ENCODE measurements at places on chromosomes 2 and 18.
A peak's percentile ranks its signal among the peaks of the same experiment; 100 is the strongest.

GRCh38 chr2:71936076-71937030 lies 211.3 kb downstream of the CYP26B1 start:
- DNase-seq, result no peak

DNA sequence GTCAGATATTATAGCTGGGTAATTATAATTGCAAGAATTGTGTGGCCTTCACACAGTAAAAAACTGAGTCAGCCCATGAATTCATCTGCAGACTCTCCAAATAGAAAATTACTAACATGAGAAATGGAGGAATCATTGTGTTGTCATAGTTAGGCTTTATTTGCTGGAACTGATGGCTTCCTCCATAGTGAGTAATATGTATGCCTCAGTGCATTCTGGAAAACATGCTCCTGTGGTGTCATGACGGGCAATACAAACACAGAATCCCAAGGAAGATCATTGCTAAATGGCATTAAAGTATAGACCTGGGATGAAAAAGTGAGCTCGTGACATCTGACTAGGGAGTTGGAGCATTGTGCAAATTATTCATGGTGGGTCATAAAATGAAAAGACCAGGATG lies 23.6 kb upstream of the NMS start:
- no peak for DNase-seq

DNA sequence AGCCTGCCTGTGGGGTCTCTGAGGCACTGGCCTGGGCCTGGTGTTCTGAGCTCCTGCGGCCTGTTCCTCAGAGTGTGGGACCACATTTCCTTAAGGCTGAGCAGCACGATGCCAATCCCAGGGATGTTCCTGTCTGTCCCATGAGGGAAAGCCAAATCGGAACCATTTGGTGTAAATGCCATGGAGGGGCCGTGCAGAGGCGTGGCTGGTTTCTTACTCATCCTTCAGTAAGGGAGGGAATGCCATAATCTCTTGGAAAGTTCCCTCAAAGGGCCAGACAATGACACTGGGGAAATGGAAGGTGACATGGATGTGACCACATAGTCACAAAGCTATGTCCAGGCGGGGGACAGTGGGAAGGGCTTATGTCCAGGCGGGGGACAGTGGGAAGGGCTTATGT lies 14.4 kb upstream of the PTMA start:
- no peak for DNase-seq

GRCh38 chr18:39604836-39605235 lies 2039.2 kb upstream of the CELF4 start:
- DNase-seq, result no peak

GRCh38 chr2:6211236-6211635 lies 519.1 kb downstream of the SOX11 start:
- no peak for DNase-seq

DNA sequence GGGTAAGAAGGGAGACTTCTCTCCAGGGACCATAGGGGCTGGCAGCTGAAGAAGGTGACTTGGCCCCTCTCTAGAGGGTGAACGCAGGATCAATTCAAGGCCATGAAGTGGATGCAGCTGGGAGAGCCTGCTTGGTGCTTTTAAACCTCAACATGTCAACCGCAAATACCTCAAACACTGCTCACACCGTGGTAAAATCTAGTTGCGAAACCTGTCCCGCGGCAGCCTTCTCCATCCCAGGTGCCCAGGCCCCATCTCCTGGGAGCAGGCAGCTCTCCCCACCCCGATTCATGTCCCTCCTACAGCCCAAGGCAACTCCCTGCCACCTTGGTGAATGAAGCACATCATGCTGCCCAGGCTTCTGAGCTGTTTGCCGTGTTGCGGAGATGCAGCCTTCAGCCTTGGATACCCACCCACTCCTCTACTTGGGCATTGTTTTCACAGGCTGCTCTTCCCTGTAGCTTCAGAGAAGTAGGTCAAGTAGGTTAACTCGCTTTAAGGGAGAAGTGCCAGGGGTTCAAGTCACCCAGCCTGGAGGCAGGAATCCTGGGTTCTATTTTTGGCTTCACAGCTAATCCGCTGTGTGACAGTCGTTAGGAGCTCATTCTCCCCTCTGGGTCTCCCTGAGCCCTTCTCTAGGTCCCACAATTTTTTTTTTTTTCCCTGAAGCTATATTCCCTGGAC lies 6.2 kb upstream of the EFR3B start:
- no peak for DNase-seq

DNA sequence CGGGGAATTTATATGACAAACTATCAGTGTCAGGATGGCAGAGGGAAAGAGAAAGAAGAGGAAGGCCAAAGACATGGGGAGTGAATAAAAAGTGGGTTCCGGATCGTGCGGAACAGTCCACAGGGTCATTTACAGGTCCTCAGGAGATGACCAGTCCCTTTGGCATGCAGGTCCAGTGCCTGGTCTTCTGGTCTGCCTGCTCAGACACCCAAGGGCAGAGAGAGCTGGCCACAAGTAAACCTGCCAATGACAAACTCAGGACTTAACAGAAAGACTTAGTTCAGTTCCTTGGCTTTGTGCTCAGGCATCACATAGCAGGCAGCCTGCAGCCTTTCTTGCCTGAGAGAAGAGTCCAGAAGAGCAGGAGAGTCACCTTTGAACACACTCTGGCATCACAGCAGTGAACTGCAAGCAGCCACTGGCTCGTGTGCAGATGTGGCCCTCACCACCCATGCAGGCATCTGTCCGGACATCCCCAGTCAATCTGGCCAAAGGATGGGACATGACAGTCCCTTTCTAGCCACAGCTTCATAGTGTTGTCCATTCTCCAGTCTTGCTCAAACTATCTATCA lies 14.0 kb downstream of the TMEM127 start:
- peak; percentile 85 for DNase-seq

- no peak for DNase-seq
Measured at GRCh38 chr2:7969756-7970515, 711.9 kb upstream of the ID2 start.

DNA sequence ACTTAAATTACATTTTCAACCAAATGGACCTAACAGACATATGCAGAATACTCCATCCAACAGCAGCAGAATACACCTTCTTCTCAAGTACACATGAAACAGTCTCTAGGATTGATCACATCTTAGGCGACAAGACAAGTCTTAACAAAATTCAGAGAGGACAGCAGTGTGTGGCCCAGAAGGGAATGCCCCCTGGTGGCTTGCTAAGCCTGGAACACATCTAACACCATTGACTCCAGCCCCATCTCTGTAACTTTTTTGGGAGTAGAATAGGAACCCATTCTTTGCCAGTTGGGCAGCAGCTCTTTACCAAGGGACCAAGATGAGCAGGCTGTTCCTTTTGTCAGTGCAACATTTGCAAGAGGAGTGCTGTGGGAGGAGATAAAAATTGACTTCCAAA lies 249.9 kb downstream of the PLCL1 start:
- no peak for DNase-seq

GRCh38 chr2:44912660-44913059 lies 28.8 kb upstream of the SIX3 start:
- DNase-seq, result no peak

DNA sequence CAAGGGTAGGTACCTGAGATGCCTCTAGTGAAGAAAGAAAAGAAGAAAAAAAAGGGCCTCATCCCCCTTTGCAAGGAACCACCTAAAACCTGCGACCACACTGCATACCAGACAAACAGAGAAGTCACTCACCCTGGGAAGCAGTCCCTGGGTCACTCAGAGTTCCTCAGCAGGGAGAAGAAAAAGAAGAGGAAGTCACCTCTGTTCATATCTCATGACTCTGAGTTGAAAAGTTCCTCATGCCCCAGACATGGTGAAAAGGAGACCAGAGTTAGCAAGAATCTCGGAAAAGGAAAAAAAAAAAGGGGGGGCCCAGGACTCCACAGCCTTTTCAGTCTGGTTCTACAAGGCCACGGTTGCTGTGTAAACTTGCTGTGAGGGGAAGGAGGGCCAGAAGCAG lies 478.4 kb upstream of the NRXN1 start:
- DNase-seq, result no peak

DNA sequence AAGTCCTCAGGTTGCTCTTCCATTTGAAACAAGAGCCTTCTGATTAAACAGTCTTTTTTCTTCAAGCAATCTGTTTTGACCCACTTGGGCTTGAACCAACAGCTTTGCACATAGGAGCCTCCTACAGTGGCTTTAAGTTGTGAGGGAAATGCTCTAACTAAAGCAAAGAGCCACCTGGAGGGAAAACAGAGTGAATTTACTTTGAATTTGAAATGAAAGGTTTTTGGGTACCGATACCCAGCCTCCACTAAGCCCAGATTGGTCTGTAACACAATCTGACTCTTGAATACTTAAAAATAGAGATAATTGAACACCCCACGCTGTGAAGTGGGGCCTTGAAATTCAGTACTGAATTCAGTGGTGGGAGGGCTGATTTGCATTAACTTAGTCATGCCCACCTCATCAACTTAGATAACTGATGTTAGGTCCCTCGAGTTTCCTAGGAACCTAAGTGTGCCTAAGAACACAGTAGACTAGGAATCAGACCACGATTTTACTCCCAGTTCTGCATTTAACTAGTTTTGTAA lies 56.3 kb upstream of the ACVR1C start:
- DNase-seq, result no peak

DNA sequence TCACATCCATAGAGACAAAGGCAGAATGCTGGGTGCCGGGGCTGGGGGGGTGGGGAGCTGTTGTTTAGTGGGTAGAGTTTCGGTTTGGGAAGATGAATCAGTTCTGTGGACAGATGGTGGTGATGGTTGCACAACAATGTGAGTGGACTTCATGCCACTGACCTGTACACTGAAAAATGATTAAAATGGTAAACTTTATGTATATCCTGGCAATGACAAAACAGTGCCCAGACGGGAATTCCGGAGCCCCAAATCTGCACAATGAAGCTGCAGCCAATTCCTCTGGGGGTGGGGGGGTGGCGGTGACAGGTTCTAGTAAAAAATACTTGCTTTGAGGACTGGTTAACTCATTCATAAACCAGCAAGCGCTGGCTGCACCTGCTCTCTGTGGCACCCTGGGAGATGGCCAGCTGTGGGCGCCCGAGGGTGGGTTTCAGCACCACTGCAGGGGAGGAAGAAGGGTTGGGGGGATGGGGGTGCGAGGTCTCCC lies 81.8 kb upstream of the HPCAL1 start:
- DNase-seq, result peak; percentile 59

DNA sequence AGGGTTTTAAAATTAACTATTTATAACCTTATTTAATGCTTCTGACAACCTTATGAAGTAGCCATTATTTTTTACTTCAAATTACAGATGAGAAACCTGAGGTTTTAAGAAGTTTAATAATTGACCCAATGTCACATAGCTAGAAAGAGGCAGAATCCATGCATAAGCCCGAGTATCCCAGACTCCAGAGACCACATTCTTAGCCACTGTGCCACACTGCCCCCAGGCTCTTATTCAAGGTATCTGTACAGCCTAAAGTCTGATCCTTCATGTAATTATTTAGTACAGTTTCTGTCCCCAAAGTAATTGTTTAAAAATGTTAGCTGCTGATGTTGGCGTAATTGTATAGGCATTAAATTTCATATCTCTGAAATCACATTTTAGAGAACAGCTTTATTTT lies 124.7 kb upstream of the LRRTM1 start:
- DNase-seq, result no peak

DNA sequence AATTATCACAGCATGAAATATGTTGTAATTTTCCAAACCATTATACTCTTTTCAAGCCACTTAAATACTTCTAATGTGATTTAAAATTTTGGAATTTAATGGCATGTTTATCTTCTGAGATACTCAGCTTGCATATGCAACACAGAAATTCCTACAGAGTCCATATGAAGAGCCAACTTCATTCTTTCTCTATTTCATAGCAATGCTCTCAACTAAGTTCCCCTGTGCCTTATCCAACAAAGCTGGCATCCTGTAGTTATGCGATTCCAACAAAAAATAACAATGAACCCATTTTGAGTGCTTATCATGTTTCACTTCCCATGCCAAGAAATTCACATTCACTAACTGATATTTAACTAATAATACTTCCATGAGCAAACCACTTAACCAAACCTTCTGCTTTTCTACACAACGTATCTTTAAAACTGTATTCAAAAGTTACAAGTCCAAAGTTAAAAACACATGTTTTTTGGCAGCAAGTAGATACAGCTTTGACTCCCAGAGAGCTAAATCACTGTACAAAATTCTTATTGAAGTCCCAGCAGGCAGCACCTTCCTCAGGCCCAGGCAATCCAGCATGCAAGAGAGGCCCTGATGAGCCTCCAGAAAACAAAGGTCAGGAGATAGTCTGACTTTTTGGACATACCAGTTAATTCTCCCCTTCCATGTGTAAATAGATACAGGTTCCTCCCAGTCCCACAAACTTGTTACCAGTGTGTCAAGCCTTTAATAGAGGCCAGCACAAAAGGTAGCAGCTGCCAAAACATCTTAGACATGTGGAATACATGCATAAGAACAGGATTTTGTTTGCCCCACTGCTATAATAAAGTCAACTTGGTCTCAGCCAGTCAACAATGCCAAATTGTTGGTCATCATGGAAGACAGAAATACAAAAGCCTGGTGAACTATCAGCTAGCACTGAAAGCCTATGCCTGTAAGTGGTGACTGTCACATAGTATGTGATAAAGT lies 113.1 kb upstream of the WDR75 start:
- no peak for DNase-seq

- no peak for DNase-seq
Measured at GRCh38 chr2:53275743-53276142, 491.9 kb upstream of the CHAC2 start.

GRCh38 chr2:15359716-15360531 lies 201.2 kb downstream of the NBAS start:
- DNase-seq, result peak; percentile 52

- DNase-seq, result no peak
Measured at GRCh38 chr2:18062892-18063291, 184.4 kb downstream of the KCNS3 start.

- no peak for DNase-seq
Measured at GRCh38 chr2:226198956-226199355, 600.7 kb downstream of the IRS1 start.

DNA sequence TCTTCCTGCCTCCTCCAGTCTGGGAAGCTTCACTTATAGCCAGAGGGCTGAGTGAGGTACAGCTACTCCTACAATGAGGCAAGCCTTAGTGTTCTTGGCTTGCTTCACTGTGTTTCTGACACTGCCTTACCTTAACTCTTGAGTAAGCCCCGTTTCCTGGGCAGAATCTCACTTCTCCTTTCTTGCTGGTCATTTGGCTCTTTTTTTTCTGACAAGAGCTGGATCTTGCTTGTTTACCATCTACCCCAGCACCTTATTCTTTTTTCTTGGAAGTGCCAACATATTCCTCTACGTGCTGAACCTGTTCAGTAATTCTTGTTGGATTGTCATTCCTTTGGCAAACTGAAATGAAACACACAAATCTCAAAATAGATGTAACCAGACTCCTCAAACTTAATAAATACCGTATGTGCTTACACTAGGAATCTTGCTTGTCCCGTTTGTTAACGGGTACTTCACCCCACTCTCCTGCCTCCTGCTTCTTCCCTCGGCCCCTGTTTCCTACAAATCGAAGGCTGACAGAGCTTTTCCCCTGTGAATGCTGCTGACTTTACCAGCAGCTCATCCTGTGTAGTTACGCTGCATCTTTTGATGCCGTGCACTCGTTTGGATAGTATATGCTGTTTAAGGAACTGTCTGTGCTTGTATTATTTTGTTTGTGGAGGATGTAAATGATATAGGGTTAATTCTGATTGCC lies 132.2 kb downstream of the FMNL2 start:
- DNase-seq, result no peak
